Activated CD4-positive, alpha-beta T cell treated with anti-CD3 and anti-CD28 coated beads, Interleukin-2, amount 50 U/mL, for 48 hours (primary cell): ENCODE measurements at places on chromosomes 1 and 21.

DNA sequence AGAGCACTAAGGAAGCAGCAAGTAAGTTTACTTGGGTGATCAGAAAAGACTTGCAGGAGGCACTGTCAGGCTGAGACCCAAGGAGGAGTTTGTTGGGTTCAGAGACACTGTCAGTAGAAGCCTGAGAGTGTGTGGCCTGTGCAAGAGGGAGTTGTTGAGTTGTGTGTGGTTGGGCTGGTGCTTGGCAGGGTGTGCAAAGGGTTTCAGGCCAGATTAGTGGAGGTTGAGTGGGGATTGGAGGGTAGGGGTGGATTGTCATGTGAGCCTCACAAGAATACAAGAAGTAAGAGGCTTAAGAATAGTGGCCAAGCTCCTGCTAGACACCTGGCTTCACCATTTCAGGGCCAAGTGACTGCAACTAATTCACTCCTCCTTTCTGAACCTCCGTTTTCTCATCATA lies 8.9 kb upstream of the KIF21B start:
- DNase-seq: no peak

DNA sequence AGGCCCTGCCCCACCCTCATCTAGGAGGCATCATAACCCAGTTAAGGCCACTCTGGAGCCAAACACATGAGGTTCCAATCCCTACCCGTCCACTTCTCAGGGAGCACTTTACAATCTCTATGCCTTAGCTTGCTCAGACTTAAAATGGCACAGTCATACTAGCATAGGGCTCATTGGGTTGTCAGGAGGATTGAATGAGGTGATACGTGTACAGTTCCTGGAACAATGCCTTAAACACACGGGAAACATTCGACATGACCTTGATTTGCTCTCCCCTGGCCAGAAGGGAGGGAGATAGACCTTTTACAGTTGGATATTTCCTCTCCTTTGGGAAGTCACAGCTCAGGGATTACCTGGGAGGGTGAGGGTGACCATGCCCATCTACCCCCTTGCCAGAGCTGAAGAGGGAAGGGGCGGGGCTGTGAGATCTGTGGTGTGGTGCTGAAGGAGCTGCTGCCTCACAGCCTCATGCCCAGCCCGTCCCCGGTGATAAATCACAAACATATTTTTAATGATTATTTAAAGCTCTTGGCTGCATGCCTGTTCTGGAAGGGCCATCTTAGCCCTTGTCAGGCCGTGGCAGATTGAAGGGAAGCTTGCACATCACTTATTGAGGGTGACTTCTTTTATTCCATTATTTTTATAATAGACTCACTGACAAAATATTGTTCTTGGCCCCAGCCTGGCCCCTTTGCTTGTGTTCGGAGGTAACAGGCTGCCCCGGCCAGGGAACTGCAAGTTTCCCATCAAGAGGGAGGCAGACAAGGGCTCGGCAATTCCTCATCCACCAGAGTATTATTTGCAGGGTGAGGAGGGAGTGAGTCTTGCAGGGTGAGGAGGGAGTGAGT lies 83.4 kb downstream of the FOXD2 start:
- DNase-seq: no peak

DNA sequence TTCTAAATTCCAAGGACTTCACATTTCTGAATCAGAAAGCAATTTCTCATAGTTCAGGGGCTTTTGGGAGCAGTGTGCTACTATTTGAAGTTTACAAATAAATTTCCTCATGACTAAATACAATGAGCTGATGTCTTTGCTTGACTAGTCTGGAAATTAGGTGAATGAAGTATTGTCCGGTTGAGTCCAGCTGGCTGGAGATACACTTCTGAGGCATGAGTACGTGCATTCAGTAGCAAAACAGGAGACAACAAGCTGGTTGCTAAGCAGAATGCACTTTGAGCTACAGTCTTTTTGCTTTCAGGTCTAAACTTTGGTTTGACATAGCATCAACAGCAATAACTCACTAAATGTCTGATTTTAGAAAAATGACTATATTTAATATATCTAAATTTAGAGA lies 27.1 kb downstream of the ZNHIT6 start:
- no peak for DNase-seq

DNA sequence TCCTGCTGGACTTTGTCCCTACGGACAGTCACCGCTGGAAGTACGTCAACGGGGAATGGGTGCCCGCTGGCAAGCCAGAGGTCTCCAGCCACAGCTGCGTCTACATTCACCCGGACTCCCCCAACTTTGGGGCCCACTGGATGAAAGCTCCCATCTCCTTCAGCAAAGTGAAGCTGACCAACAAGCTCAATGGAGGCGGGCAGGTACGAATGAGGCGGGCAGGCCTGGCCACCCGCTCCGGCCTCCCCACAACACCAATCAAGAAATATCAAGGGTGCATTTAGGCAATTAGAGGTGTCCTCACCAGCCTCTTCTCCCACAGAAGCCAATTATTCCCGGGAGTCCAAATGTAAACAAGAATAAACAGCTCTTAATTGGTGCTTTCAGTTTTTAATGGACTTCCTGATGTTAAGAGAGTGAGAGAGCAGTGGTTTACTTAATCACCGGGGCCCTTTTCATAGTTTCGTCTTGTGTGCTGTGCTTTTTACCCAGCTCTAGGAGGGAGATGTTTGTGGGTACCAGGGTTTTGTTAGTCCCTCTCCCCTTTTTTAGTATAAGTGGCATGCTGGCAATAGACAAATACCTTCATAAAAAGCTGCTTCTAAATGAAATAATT lies 10.7 kb downstream of the TBX19 start:
- DNase-seq: no peak

DNA sequence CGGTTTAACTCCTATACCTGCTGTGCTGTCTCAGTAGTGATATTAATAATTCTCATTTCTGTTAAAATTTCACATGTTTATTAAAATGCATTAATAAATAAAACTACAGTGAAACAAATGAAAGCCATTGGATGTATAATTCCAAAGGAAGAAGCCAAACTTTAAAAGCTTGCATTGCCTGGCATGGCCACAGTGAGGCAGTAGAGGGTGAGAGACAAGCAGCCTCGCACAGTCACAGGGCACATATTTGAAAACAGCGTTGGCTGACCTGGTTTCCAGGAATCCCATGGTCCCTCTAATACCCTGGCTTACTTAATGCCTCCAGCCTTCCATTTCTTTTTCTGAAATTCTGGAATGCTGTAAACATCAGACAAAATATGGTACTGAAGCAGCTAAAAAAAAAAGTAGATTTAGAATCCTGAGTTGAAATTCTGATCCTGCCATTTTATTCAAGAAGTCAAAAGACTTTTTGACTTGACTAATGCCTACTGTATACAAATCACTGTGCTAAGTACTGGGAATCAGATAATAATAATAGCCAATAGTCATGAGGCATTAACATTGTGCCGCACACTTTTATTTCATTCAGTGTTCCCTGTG lies 6.7 kb upstream of the RNASEL start:
- peak; percentile 82 for DNase-seq

DNA sequence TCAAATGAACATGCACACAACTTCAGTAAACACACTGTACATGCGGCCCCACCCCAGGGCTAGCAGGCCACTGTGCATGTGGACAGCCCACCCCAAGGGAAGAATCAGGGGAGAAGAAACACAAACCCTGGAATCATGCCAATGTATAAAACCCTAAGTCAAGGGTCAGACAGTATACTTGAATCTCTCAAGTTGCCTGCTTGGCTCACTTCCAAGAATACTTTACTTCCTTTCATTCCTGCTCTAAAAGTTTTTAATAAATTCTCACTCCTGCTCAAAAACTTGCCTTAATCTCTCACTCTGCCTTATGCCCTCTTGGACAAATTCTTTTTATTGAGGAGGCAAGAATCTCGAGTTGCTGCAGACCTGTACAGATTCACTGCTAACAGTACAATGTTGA lies 231.2 kb upstream of the CACYBP start:
- no peak for DNase-seq

DNA sequence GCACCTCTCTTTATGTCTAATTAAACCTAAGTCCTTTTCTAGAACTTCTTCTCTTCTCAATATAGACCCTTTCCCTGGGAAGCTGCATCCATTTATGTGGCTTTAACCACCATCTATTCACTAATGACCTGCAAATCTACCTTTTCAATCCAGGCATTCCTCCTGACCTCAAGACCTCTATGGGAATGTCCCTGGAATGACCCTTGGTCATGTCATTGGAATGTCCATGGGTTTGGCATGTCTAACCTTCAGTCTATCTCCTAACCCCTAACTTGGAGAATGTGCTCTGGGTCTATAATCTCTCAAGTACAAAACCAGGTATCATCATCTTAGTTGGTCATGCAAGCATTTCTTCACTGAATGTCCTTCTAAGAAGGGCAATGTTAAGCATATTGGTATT lies 196.1 kb downstream of the KCNH1 start:
- no peak for DNase-seq

GRCh38 chr21:43596616-43597015 lies 62.7 kb downstream of the HSF2BP start:
- no peak for DNase-seq

DNA sequence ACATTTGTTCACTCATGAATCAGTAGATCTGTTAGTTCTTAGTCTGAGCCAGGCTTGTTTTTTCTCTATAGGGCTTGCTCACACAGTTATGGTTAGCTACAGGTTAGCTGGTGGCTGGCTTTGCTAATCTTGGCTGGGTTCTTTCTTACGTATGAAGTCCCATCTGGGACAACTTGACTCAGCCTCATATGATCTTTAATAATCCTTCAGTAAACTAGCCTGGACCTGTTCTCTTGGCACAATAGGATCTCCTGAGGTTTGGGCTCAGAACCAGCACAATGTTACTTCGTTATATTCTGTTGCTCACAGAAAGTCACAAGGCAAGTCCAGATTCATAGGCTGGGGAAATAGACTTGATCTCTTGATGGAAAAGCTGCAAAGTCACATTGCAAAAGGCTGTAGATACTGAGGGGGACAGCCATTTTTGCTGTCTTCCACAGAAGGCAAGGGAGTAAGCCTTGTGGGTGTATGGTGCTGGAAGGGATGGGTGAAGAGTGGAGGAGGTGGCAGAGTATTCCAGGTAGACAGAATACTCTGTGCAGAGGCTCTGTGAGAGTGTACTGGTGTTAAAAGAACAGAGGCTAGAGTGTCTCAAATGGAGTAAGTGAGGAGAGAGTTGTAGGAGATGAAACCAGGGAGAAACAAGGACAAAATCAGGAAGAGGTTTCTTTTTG lies 24.4 kb downstream of the EFCAB7 start:
- no peak for DNase-seq

- no peak for DNase-seq
Measured at GRCh38 chr1:66346057-66346795, 187.7 kb upstream of the SGIP1 start.

DNA sequence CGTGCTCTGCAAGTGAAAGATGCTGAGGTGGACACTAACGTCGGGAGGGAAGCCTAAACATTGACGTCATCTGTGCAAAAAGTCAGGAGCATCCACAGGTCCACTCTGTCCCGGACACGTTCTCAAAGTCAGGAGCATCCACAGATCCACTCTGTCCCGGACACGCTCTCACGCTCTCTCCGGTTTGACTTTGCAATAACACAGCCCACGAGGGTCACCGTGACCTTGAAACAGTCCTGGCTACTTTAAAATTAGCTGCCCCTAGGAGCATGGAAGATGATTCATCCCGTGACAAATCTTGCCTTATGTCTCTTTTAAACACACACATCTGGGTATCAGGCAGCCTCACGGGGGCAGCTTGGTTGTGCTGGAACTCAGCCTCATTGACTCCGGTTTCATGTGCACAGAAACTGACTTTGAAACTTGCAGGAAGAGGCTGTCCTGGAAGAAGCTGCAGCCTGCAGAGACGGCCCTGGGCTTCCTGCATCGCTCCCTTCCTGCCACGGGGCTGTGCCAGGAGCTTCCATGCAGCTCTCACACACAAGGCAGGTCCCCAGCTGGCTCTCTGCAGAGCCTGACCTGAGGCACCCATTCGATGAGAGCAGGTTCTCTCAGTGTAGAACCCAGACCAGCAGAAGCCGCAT lies 18.1 kb upstream of the COL18A1 start:
- DNase-seq: no peak

GRCh38 chr1:4046836-4047461 lies 146.9 kb upstream of the C1orf174 start:
- no peak for DNase-seq

GRCh38 chr1:200323856-200324400 lies 85.9 kb downstream of the ZNF281 start:
- DNase-seq: no peak

- no peak for DNase-seq
Measured at GRCh38 chr1:54325703-54326461, 80.3 kb downstream of the SSBP3 start.

DNA sequence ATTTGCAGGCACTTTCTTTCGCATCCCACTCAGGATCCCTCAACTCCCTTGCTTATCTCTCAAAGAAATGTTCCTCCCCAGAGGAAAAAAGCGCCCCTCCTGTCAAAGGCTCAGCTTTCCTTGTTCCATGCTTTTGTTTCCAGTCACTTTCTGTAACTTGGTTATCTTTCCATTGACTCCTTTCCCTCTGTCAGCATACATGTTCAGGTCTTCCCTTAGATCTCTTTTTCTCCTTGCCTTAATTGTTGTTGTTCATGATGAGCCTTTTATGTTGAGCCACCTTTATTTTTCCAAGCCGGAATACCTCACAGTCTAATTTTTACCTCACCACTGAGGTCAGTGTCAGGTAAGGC lies 46.5 kb upstream of the PODN start:
- DNase-seq: no peak

DNA sequence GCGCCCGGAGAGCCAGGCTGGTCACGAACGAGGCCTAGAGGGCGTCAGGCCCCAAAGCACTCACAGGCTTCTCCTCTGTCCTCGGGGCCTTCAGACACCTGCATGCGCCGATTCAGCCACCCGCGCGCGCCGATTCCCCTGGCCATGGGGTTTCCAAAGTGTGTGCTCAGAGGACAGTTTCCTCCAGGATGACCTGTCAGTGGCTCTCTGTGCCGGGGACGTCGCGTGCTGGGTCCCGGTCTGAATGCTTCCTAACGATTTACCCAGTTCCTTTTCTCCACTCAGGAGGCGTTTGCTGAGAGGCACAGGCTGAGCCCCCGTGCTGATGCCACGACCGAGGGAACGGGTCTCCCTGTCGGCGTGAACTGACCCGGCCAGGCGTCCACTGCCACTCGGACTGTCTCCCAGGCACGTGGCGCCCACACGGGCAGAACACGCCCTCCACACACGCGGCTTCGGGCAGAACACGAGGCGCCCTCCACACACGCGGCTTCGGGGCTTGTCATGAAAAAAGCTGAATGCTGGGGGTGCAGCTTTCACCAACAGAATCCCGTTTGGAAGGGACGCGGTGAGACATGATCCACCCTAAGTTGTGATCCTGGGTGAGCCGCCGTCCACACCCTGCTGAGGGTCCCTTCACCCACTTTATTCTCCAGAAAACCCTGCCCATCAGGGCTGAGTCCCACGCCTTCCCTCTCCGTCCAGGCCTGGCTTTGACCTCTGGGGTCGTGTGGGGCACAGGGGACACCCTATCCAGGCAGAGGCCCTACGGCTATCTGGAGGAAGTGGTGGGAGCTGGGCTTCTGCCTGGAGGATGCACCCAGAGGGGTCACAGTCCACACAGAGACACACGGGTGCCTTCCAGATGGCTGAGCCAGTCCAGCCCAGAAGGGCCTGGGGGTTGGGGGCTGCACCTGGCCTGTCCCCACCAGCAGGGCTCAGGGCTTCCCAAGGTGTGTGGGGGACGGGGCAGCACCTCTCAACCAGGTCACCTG lies 56.1 kb downstream of the COL6A1 start:
- no peak for DNase-seq
